Osteoblast (primary cell): ENCODE measurements at places on chromosomes 6 and 20. TPM values are rescaled to one million over a fixed set of nuclear protein-coding genes. Genes with fewer than 3 reads are reported as not detected.

AVP gene
- not detected in 2 replicates for total RNA-seq

BPIFB1 gene
- not detected in 2 replicates for total RNA-seq

CCM2L gene
- total RNA-seq, result not detected in 2 replicates

PDE7B gene
- total RNA-seq, result 25.3 and 33.9 TPM in 2 replicates

KHDC3L gene
- total RNA-seq, result not detected in 2 replicates

NHLRC1 gene
- 2.4 and 2.9 TPM in 2 replicates for total RNA-seq

CFAP206 gene
- 0.36 and 0.88 TPM in 2 replicates for total RNA-seq

TBX18 gene
- 64.1 and 65.1 TPM in 2 replicates for total RNA-seq

CLDN20 gene
- not detected in 2 replicates for total RNA-seq

- H3K27me3 ChIP-seq, result no peaks in the 10 kb centered on the region
- peaks cover 5% of the 10 kb centered on the region for H3K36me3 ChIP-seq
- no peak overlapping the region for H3K27ac ChIP-seq
- H3K4me3 ChIP-seq, result no peak overlapping the region
Observed at GRCh38 chr20:17990278-17990972, 21.6 kb downstream of the MGME1 start.

DNA sequence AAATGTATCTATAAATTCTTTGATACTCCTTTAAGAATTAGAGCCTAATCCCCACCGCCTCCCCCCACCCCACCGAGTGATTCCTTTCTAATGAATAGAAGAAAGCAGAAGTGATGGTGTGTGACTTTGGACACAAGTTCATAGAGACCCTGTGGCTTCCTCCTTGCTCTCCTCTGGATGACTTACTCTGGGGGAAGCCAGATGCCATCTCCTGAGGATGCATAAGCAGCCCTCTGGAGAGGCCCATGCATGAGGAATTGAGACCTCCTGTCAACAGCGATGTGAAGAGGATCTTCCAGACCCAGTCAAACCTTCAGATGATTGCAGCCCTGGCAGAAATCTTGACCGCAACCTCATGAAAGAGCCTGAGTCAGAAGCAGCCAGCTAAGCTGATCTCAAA is 21.1 kb downstream of the AHCY start:
- H3K27ac ChIP-seq, result no peak overlapping the region
- no peak overlapping the region for H3K4me3 ChIP-seq
- H3K36me3 ChIP-seq, result peaks cover 65% of the 10 kb centered on the region
- no peaks in the 10 kb centered on the region for H3K27me3 ChIP-seq
- no peak for DNase-seq
- no peaks in the 10 kb centered on the region for H3K4me1 ChIP-seq

- H3K36me3 ChIP-seq, result no peaks in the 10 kb centered on the region
- DNase-seq, result no peak
- H3K4me1 ChIP-seq, result peaks cover 2% of the 10 kb centered on the region
- H3K27me3 ChIP-seq, result no peaks in the 10 kb centered on the region
- no peak overlapping the region for H3K27ac ChIP-seq
- no peak overlapping the region for H3K4me3 ChIP-seq
Observed at GRCh38 chr6:148739822-148740128, 7.1 kb upstream of the UST start.

DNA sequence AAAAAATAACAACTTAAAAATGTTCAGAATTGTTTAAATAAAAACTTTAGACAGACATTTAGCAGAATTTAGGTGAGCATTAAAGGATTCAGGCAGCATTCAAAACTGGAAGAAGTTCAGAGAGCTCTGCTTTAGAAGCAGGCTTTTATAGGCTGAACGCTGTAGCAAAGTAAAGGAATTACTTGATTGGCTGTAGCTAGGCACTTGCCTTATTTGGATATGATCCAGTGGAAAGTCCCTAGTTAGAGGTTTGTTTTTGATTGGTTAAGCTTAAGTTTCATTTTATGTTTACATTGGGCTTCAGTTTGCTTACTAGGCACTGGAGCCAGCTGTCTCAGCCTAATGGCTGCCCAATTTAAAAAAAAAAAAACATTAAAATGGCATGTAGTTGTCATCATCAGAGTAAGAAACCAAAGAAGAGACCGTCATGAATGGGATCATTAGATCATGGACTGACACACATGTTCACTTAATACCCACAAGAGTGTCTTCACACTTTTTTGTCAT is 65.1 kb downstream of the CBFA2T2 start:
- peak; percentile 94 for DNase-seq
- H3K27me3 ChIP-seq, result no peaks in the 10 kb centered on the region
- H3K27ac ChIP-seq, result peak overlapping the region; percentile 67

- no peak for DNase-seq
- no peaks in the 10 kb centered on the region for H3K36me3 ChIP-seq
- H3K27ac ChIP-seq, result no peak overlapping the region
- no peak overlapping the region for H3K4me3 ChIP-seq
- H3K27me3 ChIP-seq, result no peaks in the 10 kb centered on the region
- H3K4me1 ChIP-seq, result no peaks in the 10 kb centered on the region
Observed at GRCh38 chr6:68046756-68047155, 588.3 kb upstream of the ADGRB3 start.

DNA sequence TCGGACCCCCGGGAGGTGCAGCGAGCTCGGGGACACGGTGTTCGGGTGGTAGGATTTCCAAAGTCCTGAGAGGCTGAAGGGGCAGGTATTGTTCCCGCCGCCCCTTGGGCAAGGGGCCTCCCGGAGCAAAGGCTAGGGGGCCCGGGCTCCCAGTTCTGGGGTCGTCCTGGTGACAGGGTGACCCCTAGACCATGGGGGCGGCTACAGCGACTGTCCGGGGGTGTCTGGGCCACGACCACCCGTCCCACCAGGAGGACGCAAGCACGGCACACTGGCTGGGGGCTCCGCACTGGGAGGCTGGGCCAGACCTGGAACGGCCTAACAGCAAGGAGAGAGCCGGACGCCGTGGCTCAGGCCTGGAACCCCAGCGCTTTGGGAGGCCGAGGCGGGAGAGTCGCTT is 55.6 kb downstream of the PRR18 start:
- H3K4me1 ChIP-seq, result no peaks in the 10 kb centered on the region
- no peak for DNase-seq
- H3K27me3 ChIP-seq, result peaks cover 28% of the 10 kb centered on the region
- H3K27ac ChIP-seq, result no peak overlapping the region

DNA sequence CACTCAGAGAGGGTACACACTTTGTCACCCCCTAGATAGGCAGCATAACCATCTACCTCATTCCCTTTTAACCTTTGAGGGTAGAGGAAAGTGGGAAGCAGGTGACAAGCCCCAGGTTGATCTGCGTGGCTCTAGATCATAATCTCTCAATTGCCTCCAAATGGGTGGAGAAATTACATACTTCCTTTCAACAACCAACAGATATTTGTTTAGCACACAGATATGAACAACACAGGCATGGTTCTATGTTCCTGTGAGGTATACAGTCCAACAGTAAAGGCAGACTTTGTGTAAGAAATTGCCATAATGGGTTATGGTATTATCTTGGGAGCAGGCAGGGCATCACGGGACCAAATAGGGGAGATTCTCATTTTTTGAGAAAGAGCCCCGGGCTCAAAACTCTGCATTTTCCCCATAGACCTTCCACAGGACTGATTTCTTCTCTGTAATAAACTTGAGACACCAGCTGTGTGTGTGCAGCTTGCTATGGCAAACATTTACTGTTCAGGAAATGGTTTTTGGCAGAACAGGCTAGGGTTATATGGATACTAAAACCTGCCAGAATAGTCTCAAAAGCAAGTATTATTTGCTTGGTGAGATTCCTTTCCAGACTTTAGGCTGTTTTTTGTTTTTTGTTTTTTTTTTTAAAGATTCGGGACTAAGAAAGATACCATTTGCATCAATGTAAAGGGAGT is 126.2 kb downstream of the CD164 start:
- no peak for DNase-seq
- peaks cover 8% of the 10 kb centered on the region for H3K4me1 ChIP-seq

DNA sequence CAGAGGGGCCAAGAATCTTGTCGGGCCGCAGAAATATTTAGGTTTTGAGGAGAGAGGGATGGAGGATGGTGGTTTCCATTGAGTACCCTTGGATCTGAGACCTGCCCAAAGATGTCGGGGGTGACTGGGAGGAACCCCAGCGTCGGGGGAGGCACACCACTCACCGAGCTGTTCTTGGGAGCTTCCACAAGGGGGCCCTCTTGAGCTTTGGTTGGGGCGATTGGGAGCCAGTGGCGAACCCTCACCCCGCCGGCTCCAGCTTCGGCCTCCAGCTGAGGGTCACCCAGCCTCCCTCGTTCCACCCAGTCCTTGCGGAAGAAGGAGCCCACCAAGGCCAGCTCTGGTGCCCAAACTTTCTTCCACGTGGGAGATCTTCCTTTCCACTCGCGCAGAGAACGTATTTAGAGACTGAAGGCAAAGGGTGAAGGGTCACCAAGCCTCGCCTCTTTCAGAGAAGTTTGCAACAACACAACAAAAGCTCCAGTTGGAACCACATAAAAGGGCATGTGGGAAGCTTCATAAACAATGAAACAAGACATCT is 33.6 kb downstream of the APCDD1L start:
- H3K27ac ChIP-seq, result peak overlapping the region; percentile 47
- peak overlapping the region; percentile 32 for H3K4me3 ChIP-seq
- H3K27me3 ChIP-seq, result no peaks in the 10 kb centered on the region
- H3K4me1 ChIP-seq, result peaks cover 9% of the 10 kb centered on the region
- DNase-seq, result peak; percentile 94

DNA sequence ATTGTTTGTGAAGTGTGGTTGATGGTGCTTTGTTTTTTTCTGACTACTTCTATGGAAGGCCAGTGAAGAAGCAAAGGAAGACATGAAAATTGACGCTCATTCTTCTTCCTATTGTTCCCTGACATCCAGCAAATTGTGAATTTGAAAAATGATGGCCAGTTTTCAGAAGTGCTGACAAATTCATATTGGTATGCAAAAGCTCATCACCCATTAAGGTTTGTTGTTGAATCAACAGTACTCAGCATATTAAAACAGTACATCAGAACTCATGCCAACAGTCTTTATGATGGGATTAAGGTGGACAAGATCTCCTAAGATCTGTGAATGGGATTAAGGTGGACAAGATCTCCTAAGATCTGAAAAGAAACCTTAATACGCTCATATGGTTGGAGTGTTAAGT is 1.0 kb upstream of the MTG2 start:
- peak; percentile 34 for DNase-seq
- H3K4me1 ChIP-seq, result peaks cover 10% of the 10 kb centered on the region
- H3K4me3 ChIP-seq, result peak overlapping the region; percentile 92
- H3K27ac ChIP-seq, result no peak overlapping the region

DNA sequence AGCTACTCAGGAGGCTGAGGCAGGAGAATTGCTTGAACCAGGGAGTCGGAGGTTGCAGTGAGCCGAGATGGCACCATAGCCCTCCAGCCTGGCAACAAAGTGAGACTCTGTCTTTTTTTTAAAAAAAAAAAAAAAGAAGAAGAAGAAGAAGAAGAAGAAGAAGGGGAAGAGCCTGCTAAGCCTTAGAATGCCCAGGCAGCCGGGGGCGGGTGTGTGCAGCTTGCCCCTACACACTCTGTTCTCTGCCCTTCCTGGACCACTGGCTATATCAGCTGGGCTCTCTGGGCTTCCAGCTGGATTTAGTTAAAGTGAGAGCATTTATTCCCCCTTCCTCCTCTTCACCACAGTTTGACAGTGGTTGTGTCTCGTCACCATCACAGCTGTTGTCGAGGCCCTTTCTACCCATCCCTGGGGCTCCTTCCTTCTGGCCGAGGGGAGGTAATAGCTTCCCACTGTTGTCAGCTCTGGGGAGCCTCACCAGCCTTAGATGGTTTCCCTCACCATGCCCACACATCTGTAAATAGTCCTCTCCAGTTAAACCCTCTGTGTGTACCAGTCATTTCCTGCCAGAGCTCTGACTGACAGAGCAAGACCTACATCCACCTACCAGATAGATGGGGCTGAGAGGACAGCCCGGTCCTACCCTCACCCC is 77.6 kb downstream of the TRERF1 start:
- no peak for DNase-seq
- H3K4me3 ChIP-seq, result no peak overlapping the region
- H3K27me3 ChIP-seq, result no peaks in the 10 kb centered on the region
- no peaks in the 10 kb centered on the region for H3K4me1 ChIP-seq
- H3K27ac ChIP-seq, result no peak overlapping the region

DNA sequence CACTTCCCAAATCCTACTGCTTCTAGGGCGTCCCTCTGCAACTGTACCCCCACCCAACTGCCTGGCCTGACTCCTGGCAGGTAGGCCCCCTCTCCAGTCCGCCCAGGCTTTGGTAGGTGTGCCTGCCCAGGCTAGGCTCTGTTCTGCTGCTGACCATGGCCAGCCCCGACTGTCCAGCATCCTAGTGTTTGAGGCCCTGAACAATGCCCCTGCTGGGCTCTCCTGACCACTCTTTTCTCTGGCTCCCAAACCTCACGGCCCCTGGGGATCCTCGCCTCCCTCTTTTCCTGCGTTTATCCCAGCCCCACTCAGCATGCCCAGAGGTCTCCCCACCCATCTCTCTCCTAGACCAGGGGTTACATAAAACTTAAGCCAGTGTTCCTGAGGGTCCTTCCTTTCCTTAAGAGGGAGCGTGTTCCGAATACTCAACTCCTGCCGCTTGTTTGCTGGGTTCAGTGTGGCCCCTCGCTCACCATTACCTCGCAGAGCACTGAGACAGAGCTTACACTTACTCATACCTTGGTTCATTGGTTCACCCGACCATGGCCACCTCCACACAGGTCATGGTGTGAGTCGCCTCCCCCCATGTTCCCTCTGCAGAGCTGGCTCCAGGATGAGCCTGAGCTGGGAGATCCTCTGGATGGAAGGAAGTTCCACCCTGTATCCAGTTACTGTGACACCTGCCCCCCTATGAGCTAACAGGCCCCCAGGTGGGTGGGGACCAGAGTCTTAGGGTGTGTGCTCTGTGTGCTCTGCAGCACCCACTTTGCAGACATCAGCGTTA is 21.0 kb upstream of the MYT1 start:
- no peaks in the 10 kb centered on the region for H3K4me1 ChIP-seq
- H3K27me3 ChIP-seq, result peaks cover 6% of the 10 kb centered on the region
- H3K27ac ChIP-seq, result no peak overlapping the region

- H3K27ac ChIP-seq, result peak overlapping the region; percentile 99
- H3K36me3 ChIP-seq, result no peaks in the 10 kb centered on the region
- H3K27me3 ChIP-seq, result no peaks in the 10 kb centered on the region
- no peak overlapping the region for H3K4me3 ChIP-seq
- peaks cover 74% of the 10 kb centered on the region for H3K4me1 ChIP-seq
Observed at GRCh38 chr6:44059359-44060346, 67.6 kb downstream of the MRPL14 start.

DNA sequence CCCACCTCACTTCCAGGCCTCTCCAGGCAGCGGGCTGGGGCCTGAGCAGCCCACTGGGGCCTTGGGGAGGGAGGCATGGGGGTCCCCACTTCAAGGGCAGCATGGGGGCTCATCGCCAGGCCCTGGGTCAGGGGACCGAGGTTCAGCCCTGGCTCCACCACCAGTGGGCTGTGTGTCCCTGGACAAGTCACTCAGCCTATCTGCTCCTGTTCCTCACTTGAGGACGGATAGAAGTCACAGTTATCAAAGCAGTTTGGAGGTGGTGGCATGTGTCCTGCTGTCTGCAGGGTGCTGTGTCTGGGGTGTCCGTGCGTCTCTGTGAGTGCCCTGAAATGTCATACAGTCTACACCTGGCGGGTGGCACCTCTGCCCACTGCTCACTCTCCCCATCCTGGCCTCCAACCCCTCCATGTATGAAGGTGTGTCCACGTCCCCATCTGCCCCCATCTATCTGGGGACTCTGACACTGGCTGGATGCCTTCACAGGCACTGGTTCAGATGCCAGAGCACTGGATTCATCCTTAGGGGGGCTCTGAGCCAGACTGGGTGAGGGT is 3.6 kb downstream of the EEF1A2 start:
- H3K4me3 ChIP-seq, result no peak overlapping the region
- H3K36me3 ChIP-seq, result no peaks in the 10 kb centered on the region
- DNase-seq, result peak; percentile 58

GRCh38 chr6:40308533-40309306 is 278.4 kb downstream of the LRFN2 start:
- no peak overlapping the region for H3K27ac ChIP-seq
- H3K4me1 ChIP-seq, result no peaks in the 10 kb centered on the region
- no peaks in the 10 kb centered on the region for H3K36me3 ChIP-seq
- H3K4me3 ChIP-seq, result no peak overlapping the region

- no peak overlapping the region for H3K4me3 ChIP-seq
- no peak for DNase-seq
- H3K36me3 ChIP-seq, result peaks cover 7% of the 10 kb centered on the region
- H3K27ac ChIP-seq, result no peak overlapping the region
Observed at GRCh38 chr20:47004179-47004578, 109.5 kb downstream of the EYA2 start.
